ENCODE measurements at places on chromosomes 1 and 21.

GRCh38 chr1:23244256-23244761 is 27.0 kb upstream of the HTR1D start:
- ATAC-seq = no peak

GRCh38 chr1:48875552-48876329 is 99.0 kb upstream of the BEND5 start:
- no peak for ATAC-seq

DNA sequence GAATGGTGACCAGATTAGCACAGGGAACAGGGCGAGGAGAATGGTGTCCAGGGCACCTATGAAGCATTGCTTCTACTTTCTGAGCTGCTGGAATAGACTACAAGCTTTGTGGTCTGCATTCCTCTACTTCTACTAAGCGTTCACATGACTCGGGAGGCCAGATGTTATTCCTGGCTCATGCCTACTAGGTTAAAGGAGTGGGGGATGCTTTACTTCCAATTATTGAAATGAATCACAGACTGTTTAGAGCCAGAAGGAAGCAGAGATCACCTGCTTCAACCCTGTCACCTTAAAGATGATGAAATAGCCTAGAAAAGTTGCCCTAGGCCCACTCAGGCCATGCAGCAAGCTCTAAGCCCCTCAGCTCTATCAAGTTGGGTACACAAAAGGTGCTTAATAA is 633.5 kb downstream of the KIF26B start:
- ATAC-seq = no peak

GRCh38 chr1:100921110-100921706 is 25.3 kb downstream of the SLC30A7 start:
- peak; percentile 59 for ATAC-seq

DNA sequence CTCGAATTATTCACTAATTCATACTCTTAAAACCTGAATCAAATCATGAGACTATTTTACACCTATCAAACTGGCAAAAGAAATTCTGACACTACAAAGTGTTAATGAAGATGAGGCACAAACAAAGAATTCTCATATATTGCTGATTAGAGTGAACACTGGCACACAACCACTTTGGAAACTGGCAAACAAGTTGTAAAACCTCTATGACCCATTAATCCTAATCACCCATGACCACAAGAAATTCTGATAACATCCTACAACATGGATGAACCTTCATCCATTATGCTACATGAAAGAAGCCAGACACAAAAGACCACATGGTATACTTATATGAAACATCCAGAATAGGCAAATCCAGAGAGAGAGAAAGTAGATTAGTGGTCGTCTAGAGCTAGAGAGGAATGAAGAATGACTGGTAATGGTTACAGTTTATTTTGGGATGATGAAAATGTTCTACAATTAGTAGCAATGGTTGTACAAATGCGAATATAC is 8.5 kb downstream of the GPBP1L1 start:
- ATAC-seq = no peak

DNA sequence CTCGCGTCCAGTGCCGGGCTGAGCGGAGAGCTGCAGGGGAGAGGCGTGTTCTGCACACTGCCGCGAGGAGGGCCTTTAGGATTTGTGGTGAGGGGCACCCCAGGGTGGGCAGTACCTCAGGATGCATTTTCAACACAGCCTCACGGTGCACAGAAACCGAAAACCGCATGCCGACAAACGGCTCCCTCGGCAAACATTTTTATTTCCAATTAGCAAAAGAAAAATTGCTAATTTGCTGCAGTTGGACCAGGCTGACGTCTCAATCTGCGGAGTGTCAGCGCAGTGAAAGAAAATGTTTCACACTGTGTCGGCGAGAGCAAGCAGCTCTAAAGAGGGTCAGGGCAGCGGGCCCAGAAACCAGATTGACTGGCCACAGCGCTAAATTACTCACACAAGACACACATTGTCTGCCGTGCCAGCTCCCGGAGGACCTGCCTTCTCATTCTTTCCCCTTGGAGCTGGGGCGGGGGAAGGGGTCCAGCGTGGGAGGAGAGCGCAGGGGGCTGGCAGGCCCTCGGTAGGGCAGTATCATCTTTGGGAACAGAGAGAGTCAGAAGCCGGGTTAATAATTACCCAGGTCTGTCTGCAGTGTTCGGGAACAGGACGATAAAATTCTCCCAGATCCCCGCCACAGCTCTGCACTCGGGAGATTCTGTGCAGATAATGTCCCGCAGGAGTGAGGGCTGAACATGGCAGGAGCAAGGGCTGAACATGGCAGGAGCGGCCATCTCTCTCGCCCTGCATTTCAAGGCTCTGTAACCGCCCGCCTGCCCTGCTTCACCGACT is 150.2 kb downstream of the PRDM16 start:
- ATAC-seq = no peak

GRCh38 chr1:202976633-202977032 is 9.6 kb upstream of the CYB5R1 start:
- ATAC-seq = peak; percentile 37
